ENCODE measurements at places on chromosomes 7 and 10.

DNA sequence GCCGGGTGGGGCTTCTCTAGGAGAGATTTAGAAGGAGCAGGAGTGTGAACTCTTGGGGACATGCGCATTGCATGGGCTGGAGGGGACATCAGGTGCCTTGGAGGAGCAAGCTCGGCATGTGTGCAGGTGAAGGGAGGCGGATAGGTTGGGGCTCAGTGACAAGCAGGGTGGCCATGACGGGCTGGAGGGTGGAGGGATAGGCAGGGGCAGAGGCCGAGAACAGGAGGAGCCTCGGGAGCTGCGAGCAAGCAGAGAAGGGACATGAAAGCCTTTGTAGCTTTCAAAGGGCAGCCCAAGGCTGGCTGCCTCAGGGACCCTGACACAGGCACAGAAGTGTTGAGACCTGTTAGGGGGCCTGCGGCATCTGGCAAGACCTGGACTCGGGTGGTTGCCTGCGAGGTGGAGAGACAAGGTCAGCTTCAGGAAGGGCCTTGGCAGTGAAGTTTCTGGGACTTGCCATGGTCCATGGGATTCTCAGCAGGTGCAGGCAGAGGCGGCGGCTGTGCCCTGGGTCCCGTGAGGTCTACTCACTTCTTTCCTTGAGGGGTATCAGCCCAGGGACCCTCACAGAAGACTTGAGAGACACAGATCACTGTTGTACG is 664.8 kb downstream of the SDK1 start:
- DNase-seq: no peak

DNA sequence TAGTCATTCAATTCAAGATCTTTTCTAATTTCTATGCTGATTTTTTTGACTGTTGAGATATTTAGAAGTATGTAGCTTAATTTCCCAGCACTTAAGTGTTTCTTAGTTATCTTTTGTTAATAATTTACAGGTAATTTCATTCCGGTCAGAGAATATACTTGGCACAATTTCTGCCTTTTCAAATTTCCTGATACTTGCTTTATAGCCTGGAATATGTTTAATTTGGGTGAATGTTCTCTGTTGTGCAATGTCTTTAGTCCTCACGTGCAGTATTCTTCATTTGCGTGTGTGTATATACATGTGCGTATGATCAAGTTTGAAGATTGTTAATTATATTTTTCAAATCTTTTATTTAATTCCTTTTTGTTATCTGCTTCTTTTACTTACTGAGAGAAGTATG is 989.3 kb downstream of the LRMDA start:
- DNase-seq: no peak

DNA sequence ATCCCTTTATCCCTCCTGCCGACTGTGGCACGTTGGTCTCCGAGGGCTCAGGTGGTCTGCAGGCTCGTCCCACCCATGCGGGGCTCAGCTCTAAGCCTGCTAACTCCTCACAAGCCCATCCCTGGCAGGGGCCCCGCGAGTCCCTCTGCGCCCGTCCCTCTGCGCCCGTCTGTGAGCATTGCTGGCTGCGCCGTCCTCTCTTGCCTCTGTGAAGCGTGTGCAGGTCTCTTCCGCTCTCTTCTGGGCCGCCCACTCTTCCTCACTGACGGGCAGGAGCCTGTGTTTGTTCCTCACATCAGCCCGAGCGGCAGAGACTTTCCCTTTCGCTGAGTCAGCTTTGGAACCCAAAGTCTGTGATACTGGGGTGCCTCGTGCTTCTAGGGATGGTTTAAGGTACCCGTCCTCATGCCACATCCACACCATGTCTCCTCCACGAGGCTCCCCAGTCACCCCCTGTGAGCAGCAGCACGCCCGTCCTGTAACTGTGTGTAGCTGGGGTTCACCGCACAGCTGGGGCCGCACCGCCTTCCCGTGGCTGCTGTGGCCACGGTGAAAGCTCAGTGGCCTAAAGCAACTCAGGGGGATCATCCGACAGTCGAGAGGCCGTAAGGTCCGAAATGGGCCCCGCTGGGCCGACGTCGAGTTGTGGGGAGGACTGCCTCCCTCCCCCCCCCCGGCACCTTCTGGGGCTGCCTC is 35.5 kb downstream of the ADGRA1 start:
- no peak for DNase-seq

DNA sequence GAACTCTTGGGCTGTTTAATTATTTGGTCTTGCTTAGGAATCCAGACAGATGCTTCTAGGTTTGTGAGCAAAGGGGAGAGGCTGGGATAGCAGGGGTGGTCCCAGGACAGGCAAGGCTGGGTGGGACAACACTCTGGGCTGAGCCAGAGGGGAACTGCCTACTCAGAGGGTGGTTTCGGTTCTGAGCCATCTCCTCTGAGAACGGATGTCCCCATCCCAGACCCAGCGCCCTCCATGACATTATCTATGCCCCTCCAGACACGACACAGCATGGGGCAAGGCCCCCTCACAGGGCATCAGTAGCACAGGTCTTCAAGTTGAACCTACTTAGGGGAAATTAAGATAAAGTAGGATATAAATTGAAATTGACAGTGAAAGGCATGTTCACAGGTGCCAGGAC is 7.1 kb downstream of the ASB10 start:
- DNase-seq: no peak

GRCh38 chr10:69787681-69788080 is 14.0 kb upstream of the COL13A1 start:
- no peak for DNase-seq

DNA sequence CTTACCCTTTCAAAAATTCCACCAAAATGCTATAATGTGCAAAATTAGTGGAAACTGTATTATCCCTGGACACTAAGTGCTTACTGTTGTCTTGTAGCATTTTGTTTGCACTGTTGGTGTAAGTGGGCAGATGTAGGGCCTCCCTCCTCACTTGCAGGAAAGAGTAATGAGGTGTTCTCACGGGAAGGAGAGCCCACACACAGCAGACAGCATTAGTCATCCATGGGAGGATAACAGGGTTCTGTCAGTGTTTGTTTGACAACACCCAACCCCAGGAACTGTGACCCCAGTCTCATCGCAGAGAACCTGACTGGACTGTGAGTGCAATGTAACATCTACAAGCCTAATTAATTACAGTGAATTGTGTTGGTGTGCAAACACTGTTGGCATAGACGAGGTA is 58.7 kb upstream of the VSTM2A start:
- no peak for DNase-seq

DNA sequence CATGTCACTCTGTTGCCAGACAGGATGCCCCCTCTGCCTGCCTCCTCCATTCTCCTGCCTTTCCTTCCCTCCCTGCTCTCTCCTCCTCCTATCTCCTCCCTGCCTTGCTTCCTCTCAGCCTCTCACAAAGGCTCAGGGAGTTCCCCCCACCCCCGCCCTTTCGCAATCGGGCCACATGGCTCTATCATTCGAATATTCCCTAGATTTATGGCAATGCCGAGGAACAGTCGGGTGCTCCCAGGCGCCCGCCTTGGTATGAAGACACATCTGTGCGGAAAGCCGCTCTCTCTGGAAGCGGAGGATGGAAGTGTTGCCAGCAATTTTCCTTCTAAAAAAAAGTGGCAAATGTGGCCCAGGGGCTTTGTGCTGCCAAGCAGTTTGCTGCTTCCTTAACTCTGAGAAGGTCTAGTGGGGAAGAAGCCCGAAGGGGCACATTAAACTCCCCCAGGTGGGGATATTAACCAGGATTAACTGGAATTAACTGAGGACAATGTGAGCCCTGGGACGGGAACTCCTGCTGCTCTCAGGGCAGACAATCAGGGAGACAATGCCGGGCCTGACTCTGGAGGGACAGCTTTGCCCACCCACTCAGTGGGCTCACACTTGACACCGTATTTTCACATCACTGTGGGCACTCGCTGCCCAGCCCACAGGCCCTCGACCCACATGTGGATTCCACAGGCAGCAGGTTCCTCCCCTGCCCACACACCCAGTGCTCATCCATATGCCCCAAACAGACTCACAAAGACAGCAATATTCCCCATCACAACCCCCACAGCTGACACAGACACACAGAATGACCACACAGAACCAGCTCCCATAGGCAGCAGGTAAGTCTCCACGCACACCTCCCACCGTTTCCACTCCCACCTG is 88.4 kb upstream of the SMNDC1 start:
- DNase-seq: no peak

GRCh38 chr7:127782075-127782474 is 130.1 kb downstream of the SND1 start:
- DNase-seq: no peak

DNA sequence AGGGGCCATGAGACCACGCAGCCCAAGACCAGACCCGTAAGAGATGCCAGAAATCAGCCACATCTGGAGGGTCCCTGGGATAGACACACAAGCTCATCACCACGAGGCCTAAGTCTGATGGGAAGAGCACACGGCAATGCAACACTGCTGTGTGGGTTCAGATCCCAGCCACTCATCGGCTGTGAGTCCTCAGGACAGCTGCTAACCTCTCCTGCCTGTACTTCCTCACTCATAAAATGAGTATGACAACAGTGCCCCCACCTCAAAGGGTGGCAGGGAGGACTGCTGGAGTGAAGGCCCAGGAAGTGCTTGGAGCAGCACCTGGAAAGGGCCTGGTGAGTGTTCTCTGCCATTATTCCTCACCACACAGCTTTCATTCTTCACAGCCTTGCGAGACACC is 60.9 kb downstream of the MAD1L1 start:
- DNase-seq: no peak

DNA sequence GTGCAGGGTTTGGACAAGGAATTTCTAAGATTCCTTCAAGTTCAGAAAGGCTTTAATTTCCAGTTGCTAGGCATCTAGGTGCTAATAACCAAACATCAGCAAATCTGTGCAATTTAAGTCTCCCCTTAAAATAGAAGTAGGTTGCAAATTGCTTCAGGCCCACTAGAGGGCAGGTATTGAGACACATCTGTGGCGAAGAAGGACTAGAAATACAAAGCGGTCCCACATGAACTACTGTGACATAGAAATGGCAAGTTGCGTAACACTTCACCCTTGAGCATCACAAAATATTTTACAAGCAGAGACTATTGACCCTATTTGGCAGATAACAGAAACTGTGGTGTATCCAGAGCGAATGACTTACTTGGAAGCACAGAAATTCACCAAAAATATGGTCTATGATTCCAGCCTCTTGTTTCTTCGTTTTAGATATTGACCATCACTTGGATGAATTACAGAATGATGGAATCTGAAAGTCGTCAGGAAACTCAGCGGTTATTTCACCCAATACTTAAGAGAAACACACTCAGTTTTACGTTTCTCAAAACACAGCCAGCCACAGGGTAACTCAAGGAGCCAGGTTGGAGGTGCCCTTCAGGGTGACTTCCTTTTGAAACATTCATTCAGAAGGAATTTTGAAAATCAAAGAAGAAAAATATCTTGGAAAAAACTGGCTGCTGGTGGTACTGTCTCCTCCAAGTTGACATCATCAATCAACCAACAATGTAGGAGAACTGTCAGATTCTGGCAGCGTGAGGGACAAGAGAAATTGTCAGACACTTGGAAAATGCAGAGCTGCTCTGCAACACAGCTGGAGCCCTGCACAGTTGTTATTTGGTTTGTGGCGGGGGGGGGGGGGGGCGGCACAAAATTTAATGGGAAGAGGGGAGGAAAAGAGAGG is 256.3 kb upstream of the MINDY3 start:
- peak; percentile 45 for DNase-seq

- no peak for DNase-seq
These were observed 15.7 kb upstream of the CYREN start for GRCh38 chr7:135186261-135186540.

GRCh38 chr7:133593561-133593960 is 340.7 kb downstream of the EXOC4 start:
- no peak for DNase-seq
